ENCODE measurements at places on chromosomes 5 and 9.

GRCh38 chr5:52789378-52789777 is 1.7 kb downstream of the ITGA1 start:
- no peak for DNase-seq

DNA sequence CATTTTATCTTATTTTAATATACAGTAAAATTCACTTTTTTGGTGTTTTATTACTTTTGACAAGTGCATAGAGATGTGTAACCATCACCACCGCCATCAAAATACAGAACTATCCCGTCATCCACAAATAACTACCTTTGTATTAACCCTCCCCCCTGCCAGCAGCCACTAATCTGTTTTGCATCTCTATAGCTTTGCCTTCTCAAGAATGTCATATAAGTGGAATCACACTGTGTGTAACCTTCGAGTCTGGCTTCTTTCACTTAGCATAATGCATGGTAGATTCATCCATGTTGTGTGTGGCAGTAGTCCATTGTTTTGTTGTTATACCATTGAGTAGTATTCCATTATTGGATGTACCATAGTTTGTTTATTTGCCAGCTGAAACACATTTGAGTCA is 98.8 kb downstream of the BOD1 start:
- no peak for DNase-seq

- no peak for DNase-seq
Observed at GRCh38 chr5:173858021-173858669, 30.0 kb upstream of the CPEB4 start.

GRCh38 chr5:173488144-173488543 is 128.3 kb downstream of the BOD1 start:
- no peak for DNase-seq

DNA sequence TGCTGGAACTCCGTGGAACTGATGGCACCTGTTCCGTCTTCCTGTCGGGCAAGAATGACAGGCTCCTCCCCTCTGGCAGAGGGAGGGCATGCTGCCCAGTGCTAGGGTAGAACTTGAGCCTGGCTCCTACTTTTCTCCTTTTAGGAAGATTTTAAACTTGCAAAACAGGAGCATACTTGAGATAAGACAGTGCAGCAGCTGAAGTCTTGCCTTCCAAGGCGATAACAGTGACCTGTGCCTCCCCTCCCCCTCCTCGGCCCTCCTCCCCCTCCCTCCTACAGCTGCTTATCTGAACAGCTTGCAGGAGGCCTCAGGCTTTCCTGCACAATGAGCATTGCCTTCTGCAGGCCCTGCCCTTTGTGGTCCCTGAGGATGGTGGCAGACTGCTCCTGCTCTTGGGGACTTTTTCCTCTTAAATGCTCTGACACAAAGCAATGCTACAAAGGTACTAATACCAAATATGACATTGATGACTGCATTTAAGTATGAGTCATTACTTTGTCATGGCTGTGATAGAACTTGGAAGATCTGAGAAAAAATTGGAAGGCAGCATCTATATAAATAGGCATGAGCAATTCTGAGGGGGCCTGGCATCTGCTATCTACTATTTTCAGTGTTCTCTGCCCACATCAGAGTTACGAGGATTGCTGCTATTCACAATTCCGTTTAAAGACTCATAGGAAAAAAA is 2.0 kb downstream of the GADD45G start:
- no peak for DNase-seq

- DNase-seq = no peak
Observed at GRCh38 chr9:129071526-129072126, 9.3 kb upstream of the DOLPP1 start.

- no peak for DNase-seq
Observed at GRCh38 chr5:53151713-53152458, 42.3 kb upstream of the MOCS2 start.
